ENCODE measurements at places on chromosomes 12 and 14.

GRCh38 chr12:15726027-15726877 lies 62.9 kb downstream of the EPS8 start:
- DNase-seq: no peak

GRCh38 chr14:69059658-69060623 lies 80.8 kb upstream of the ACTN1 start:
- no peak for DNase-seq

DNA sequence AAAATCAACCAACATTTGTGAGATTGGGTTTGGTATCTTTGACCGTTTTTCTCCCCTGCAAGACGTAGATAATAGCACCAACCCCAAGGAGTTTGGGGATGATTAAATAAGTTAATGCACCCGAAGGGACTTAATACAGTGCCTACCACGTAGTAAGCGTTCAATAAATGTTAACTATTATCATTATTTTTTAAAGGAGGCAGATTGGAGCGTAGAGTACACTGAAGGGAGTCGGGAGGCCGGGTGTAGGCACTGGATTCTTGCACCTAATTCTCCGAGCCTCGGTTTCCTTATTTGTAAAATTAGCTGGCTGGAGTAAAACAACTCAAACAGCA lies 367 bp upstream of the FRS2 start:
- no peak for DNase-seq

DNA sequence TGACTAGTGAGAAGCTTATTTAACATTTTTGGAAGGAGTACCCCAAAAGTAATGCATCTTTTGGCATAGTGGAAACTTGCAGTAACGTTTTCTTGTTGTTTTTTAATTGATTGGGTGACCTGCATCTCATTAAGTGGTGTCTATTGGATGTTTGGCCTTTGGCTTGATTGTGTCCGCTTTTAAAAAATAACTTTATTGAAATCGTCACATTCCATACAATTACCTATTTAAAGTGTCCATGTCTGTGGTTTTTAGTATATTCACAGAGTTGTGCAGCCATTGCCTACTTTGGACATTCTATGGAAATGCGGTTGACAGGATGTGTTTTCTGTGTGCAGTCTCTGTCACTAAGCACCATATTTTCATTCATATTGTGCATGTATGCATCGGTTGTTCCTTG lies 46.3 kb downstream of the TRAF3 start:
- no peak for DNase-seq

DNA sequence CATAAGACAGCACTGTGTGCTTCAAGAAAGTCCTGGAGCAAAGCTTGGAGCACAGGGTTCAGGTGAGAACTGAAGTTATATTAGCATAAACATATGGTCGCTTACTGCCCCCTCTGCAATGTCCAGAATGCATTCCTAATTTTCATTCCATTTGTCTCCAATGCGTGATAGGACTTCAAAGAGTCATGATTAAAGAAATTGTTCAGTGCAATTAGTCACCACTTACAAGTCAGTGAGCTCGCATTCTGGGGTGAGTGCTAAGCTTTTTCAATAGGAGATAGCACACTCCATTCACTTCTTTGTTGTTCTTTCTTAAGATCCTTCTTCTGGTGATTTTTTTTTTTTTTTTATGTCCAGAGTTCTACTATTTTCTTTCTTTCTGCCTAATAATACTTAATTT lies 398.4 kb downstream of the SYT1 start:
- DNase-seq: no peak

DNA sequence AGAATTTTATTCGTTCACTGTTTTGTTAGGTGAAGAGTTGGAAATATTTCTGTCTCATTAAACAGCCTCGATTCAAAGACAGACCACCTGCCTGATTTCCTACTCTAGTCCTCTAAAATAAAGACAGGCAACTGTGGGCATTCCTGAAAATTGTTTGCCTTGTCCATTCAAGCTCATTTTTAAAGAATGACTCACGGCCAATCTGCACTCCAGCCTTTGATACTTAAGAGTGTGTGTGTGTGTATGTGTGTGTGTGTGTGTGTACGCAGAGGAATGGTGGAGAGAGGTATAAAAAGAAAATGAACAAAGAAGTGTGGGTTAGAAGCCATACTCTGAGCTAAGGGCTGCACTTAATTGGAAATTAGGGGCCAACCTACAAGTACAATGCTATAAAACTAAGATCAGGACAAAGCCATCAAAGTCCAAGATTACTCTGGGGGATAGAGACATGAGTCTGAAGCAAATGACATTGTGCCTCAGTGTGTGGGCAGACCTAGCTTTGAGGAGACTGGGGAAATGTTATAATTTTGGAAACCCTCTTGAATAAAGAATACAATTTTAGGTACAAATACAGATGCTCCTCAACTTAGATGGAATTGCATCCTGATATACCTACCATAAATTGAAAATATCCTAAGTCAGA lies 45.6 kb upstream of the SOCS2 start:
- no peak for DNase-seq

GRCh38 chr12:38956337-38956736 lies 50.9 kb upstream of the CPNE8 start:
- DNase-seq: no peak
